ENCODE measurements at places on chromosomes 3 and 15.

DNA sequence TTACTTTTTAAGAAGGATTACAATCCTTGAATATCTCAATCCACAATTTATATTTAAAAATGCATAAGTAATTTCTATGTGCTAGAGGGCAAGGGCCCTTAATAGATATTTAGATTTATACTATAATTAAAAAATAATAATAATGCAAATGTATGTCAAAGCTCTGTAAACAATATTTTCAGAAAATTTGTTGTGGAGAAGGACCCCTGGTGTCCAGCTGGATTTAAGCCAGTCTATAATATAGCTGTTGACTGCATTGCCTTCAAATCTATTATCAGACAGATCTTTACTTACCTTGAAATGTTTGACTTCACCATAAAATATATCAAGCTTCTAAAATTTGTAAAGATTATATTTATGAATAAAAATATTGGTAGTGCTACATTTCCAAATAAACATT is 65.6 kb downstream of the ZBTB20 start:
- DNase-seq: no peak

DNA sequence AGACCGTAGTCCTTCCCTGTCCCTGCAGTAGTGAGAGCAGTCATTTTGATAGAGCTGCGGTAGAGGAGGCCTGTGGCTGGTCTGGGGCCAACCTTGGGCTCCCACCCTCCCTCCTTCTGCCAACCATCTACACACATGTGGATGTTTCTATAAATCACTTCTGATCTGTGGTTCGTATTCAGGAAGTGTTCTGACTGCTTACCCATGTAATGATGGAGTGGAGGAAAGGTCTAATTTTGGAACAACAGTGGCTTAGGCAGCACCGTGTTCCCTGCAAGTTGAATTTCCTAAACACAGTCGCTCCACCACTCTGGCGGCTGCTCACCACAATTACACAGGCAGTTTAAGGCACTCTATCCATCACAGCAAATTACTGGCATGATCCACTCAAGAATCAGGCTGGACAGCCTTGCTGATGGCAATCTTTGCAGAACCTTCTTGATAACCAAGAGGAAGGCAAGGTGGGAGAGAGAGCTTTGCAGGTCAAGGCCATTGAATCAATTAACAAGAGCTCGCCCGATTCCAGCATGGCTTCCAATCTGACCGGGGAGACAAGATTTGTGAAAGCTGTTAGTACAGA is 104.7 kb upstream of the VEPH1 start:
- DNase-seq: no peak

DNA sequence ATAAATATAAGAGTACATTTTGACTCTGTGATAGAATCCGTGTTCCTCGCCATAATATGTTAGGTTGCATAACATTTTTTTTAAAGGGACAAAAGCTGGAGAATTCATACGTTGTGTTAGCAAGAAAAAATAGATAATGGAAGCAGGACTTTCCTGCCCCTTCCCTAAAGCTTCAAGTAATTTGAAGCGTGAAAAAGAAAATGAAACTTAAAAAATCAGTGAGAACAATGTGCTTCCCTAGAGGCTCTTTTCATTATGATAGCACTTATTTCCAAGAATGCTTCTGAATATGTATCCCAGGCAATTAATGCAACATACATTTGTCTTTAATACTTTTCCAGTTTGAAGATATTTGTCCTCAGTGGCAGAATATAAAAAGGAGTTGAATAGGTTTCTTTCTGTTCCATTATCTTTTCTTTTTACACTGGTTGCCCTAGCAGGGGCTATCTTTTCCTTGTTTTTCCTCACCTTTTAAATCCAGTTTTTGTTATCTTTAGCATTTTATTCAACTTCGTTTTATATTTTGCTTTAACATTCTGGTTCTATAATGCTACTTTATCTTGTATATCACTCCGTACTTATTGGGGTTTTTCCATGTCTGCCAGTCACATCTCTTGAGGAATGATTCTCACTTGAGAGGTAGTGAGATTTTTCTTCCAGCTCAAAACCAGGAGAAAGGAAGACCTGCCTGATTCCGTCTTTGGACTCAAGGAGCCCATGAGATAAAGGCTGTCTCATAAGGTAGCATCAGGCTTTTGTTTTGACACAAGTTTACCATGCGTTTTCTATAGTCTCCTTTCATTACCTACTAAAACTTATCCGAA is 113.8 kb downstream of the MBNL1 start:
- no peak for DNase-seq

DNA sequence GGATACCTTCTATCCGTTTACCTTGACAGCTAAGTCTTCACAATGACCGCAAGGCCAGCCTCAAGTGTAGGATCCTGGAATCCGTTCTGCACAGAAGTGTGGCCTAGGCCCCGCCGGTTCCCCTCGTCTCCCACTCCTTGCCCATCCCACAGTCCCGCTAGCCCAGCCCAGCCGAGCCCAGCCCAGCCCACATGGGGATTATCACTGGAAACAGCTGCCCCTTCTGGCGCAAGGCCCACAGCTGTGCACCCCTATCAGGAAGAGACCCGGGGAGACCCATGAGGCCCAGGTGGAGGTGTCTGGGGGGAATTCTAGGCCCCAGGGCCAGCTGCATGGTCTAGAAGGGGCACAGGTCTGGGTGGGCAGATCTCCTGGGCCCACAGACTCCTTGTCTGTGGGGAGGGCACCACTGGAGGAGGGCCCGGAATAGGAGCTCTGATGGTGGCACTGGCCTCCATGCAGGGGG is 27.9 kb upstream of the KLF13 start:
- no peak for DNase-seq

GRCh38 chr15:50095938-50096821 is 22.9 kb downstream of the ATP8B4 start:
- no peak for DNase-seq

GRCh38 chr3:10700821-10701220 is 115.2 kb upstream of the SLC6A11 start:
- no peak for DNase-seq

GRCh38 chr3:150797155-150797554 is 34.2 kb upstream of the SIAH2 start:
- no peak for DNase-seq

GRCh38 chr15:33005582-33005981 is 188.9 kb downstream of the FMN1 start:
- DNase-seq: no peak

DNA sequence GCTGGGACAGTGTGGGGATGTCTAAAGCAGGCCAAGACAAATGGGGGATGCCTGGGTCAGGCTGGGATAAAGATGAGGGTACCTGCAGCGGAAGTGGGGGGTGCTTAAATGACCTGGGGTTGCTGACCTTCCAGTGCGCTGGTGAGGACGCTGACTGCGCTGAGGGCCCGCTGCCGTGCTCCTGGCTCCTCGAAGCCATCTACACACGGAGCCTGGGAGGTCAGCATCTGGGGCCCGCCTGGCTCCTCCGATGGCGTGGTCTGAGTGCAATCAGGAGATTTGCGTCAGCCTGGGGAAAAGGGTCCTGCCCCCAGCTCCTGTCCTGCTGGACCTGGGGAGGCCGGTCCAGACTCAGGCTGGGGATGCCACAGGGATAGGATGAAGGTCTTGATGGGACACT is 50.7 kb downstream of the SCN5A start:
- DNase-seq: no peak

DNA sequence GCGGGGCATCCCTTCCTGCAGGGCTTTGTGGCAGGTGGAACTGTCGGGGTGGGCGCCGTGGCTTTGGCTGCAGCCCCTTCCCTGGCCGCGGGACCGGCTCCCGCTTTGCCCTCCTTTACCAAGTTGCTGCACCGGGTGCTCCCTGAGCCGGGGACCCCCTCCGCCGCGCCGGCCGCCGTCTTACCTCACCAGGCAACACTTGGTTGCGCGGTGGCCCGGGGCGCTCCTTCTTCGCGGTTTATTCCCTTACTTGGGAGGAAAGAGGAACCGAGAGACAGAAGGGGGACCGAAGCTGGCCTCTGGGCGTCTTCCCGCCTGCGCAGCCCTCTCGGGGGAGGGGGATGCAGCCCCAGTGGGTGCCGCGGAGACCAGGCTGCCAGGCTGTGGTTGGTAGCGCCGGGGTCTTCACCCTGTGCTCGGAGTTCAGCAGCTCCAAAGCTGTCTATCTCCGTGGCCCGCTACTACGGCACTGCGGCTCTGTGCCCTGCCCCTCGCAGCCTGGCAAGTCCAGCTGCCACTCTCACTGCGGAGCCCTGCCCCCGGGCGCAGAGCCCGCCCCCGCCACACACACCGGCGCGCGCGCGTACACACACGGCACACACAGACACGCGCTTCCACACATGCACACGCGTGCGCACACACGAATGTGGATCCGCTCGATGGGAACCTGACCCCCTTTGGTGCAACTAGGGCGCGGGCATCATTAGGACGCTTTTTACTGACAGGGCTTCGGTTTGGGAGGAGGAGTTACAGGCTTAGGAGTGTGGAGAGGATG is at the start of gene DGKG:
Gene DGKG (minus strand): TSS at position 473 of the 775 bp plus-strand sequence. CDS start 41,775 bp downstream, outside the sequence.
- no peak for DNase-seq

DNA sequence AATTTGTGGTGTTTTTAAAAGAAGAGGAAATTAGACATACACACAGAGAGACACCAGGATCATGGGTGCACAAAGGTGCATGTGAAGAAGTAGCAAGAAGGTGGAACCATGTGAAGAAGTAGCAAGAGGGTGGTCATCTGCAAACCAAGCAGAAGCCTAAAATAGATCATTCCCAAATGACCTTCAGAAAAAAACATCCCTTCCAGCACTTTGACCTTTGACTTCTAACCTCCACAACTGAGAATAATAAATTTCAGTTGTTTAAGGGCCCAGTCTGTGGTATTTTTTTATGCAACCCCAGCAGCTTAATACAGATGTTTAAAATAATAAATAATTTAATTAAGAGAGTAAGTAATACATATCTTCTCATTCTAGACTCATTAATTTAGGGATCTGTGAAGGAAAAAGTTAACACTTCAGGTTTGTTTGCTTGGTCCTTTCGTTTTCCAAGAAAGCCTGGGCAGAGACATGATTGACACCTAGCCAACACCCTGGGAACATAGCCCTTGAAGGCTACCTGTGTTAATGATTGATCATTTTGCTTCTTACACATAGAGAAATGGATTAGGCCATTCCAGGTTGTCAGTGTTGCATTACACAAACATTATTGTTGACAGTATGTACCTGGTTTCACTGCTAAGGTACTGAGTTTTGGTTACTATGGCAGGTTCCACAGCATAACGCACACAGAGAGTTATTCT is 1331.2 kb upstream of the GBE1 start:
- DNase-seq: no peak

- no peak for DNase-seq
Observed at GRCh38 chr15:27646531-27646930, 452.6 kb downstream of the OCA2 start.

DNA sequence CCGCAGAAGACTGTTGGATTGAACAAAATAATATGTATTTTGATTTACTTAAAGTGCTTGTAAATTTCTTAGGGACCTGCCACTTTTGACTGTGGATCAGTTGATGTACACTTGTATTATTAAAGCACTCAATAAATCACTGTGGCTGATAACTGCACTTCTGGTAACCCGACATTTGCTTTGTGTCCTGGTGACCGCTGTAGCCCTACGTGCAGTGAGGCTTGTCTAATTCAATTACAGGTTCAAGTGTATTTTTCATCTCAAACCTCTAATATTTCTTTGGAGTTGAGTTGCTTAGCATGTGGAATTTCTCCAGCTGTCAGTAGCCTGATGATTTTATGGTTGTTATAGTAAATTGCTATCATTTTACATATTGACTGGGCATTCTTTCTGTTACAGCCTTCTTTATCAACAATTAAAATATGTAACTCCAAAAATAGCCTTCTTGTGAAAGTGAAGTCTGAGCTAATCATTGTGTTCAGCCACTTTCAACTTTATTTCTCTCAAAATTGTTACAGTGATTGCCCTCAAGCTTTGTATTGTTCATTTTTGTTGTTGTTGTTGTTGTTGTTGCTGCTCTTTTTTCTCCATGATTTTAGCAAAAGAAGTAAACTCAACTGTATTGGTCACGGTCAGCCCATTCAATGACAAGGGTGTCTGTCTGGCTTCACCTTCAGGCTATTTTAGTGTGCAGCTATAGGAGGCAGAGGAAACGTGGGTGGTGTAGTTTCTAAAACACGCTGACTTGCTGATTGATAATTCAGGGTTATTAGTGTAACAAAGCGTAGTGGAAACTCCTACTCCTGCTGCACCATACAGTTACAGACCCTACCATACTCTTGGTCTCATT is 215.1 kb upstream of the UBE2E1 start:
- DNase-seq: no peak

DNA sequence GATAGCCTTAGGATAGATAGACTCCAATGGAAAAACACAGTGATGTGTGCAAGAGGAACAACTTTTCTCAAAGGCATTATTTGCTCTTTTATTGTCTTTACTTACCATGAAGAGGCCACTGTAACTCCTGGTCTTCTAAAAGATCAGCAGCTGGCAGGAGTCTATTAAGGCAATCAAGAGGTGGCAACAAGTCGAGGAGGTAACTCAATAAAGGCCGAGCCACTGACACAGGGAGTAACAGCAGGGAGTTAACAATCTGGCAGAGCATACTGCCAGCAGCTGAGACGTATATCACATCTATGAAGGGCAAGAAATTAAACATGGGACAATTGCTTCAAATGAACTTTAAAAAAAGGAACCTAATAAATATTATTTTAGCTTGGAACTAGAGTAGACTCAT is 106.2 kb downstream of the HERC1 start:
- no peak for DNase-seq

DNA sequence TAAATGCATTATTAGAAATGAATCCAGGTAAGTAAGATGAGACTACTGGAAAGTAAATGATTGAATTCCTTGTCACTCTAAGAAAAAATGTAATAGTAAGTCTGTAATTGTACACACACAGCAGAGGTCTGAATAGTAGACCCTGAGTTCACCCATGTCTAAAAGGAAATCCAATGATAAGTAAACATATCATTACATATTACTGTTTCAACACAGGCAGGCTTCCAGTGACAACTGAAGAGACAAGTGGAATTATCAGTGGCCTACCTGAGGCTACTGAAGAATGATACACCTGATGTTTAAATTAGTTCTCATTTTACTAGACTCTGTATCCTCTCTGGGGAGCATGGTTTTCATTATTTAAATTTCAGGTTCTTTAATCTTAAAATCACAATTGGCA is 6.2 kb upstream of the CCNL1 start:
- no peak for DNase-seq

DNA sequence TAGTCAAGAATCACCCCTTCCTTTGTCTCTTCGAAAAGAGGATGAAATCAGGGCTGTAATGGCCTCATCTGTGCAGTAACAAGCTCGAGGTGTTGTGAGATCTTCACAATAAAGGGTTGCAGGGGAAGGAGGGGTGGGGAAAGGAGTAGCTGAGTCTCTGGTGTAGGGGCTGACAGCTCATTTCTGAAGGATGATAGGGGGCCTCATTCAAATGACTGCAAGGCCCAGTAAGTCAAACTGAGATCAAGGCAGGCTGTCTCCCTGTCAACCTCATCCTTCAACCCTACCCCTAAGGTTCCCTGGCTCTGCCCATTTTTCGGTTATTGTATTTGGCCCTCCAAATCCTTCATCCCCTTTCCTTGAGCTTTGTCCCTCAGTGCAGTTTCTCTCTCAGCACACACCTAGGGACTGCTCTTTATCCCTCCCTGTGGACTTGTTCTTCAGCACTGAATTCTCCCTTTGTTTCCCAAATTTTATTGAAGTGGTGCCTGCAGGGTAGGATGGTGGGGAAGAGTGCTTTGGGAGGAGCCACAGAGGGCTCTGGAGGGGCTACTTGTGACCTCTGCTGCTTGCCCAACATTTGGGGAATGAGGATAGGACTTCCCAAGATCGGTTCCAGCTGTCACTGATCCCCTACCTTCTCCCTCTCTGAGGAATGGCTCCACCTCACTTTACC is 38.1 kb downstream of the ZNF589 start:
- DNase-seq: no peak

Measured in AG04450 (cell line).